ENCODE measurements at places on chromosomes 7 and 10.

DNA sequence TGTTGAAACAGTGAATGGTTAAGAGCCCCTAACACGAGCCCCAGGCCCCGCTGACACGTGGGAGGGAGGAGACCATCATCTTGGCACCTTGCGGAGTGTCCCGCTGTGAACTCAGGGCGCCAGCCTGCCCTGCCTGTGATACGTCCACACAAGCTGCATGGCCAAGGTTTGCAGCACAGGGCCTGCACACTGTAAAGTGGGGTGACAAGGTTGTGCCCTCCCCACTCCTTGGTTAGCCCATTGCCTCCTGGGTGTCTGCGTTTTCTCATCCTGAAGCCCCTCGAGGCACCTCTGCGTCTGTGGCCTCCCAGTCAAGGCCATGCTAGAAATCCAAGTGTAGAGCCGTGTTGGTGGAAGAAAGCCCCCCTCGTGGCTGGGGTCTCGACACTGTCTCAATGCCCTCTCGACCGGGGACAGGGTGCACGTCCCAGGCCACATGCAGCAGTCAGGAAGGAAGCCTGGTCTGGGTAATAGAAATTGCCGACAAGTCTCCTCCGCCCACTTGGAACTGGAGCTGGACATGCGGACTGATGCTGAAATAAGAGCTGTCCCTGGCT, 192.1 kb downstream of the DNAJB6 start:
- DNase-seq = no peak

GRCh38 chr7:131235489-131236317, 92.0 kb upstream of the MKLN1 start:
- peak; percentile 25 for DNase-seq

GRCh38 chr10:131532291-131532690, 220.8 kb upstream of the TCERG1L start:
- no peak for DNase-seq

DNA sequence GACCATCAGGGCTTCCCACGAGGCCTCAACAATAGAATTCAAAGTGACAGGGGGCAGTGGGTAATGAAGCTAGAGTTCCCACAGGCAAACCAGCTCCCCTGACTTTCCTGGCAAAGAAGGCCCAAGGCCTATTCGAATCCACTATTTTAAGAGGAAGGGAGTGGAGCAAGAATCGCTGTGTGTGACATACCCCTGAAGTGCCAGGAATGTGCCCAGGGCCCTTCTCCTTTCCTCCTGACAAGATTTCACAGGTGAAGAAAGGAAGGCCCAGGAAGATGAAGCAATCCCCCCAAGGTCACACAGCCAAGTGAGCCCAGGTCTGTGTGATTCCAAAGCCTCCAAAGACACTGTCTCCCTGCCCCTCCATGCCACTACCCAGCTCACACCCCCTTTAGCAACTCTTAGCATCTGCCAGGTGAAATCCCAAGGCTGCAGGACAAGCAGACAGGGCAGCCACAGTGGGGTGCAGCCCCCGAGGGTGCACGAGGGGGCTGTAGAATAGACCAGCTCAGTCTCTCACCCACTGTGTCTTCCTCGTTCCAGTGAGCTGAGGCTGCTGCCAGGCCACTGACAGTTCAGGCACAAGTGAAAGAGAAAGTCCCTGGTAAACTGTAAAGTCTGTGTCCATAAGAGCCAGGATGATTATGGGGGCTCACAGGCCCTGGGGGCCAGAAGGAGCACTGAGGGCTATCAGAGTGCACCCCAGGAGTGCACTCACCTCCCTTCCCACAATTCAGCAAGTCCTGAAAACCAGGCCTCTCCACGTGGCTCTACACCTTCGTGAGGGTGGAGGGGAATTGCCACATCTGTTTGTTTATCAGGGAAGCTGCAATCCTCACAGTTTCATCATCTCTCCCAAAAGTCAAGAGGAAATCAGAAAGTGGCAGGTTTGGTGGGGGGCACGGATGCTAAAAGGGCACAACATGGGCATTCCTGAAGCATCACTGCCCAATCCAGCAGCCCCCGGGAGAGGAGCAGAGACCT, 70.8 kb upstream of the ZMIZ1 start:
- no peak for DNase-seq

DNA sequence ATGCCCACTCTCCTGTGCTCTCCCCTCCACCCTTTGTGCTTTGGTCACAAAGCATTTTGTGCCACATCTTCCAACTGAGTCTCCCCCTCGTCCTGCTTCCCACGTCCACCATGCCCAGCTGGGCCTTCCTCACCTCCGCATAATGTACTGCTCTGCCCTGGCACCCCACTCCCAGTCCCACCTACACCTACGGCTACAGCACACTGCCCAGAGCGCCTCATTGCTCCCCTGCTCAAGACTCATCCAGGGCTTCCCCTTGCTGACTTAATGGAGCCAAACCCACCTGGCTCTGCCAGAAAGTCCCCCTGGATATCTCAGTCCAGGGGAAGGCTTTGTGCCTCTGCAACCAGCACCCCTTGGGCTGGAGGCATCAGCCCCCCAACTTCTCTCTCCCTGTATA, 299.2 kb upstream of the ZMIZ1 start:
- DNase-seq = no peak

- DNase-seq = no peak
Measured at GRCh38 chr10:124745673-124746072, 1.5 kb upstream of the FAM53B start.

GRCh38 chr7:138292951-138293350, 167.1 kb upstream of the TRIM24 start:
- no peak for DNase-seq

DNA sequence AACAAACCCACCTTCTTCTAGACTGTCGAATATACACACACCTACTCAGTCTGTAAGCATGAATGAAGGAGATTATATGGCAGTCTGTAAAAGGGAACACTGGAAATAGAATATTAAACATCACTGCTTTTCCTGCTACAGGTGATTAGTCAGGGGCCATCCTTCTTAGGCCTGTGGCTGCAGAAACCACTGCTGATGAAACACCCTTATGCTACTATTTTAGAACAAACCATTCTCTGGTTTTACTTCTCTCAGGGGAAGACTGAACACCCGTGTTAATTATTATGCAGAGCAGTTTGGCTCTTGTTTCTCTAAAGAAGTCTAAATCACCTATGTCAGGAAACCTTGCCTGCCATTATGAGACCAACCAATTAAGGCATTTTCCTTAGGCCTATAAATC, 351.1 kb upstream of the KLF6 start:
- no peak for DNase-seq

GRCh38 chr7:33692956-33693355, 212.4 kb upstream of the BMPER start:
- DNase-seq = no peak

DNA sequence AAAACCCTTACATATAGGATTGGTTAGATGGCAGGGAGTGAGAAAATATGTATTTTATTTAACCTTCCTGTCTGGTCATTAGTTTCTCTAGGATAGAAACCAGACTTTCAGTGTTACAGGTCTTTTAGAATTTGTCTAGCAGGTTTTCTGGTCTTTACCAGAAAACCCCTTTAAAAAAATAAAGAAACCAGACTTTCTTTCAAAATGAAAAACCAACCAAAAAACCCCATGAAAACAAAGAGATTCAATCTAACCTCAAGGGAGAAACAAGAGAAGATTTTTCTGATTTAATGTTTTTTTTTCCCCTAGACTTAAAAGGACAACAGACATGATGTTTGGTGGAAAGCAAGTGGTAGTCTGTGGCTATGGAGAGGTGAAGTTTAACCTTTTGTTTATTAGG, 28.7 kb upstream of the STRIP2 start:
- no peak for DNase-seq

DNA sequence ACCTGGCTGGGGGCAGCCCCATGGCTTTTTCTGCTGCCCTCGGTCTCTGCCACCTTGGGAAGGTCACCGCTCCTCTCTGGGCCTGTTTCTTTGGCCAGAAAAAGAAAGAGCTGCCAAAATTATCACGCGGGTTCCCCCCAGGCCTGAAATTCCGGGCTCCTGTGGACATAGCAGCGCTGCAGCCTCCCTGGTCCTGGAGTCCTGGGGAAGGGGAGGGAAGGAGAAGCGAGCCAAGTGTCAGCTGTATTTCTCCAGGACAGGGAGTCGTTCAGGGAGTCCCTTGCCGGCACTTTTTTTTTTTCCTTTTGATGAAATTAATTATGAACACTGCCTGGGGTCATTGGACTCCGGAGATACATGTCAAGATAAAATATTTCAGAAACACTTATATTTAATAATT, 152.3 kb upstream of the GPR26 start:
- no peak for DNase-seq

DNA sequence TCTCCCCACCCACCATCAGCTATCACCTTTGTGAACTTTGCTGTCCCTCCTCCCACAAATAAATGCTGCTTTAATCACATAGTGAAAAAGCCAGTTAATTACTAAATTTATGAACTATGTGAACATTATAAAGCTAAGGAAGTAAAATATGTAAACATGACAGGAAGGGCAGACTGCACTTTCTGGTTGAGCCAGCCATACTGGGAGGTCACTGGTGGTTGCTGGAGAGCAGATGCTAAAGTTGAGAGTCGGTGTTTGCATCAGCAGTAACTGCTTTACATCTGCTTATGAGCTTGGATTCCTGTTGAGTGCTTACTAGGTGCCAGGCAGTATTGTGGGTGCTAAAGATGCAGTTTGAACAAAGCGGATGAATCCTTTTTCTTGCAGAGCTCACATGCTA, 209.9 kb upstream of the FZD1 start:
- DNase-seq = no peak

DNA sequence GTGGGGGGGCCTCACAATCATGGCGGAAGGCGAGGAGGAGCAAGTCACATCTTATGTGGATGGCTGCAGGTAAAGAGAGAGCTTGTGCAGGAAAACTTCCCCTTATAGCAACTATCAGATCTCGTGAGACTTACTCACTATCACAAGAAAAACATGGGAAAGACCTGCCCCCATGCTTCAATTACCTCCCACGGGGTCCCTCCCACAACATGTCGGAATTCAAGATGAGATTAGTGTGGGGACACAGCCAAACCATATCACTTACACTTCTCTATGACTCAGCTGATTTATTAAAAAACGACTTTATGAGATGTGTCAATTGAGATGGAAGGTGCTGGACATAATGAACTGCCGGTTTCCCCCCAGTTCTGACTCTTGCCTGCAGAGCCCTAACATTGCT, 23.8 kb upstream of the CHN2 start:
- no peak for DNase-seq

DNA sequence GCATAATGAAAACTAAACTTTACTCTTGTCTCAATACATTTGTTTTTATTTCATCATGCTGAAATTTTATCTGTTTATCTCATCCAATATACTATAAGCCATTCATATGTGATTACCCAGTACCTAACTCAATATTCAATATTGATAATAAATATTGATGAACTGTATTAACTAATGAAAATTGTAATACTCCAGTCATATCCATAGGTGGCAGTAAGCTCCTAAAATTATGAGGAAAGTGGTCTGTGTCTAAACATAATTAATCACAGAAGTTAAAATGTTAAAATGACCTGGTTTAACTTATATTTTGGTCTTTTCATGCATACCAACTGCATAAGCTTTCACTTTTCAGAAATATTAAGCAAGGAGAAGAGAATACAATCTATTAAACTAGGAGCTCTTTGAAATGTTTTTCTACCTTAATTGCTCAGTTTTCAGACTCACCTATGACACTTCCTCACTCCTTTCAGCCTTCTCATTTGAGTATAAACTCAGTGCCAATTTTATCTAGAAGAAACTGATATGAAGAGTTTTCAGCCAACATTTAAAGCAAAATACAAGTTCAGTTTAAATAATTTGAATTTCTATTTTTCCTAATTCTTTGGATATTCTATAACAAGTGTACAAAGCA, 30.5 kb upstream of the VWDE start:
- no peak for DNase-seq

DNA sequence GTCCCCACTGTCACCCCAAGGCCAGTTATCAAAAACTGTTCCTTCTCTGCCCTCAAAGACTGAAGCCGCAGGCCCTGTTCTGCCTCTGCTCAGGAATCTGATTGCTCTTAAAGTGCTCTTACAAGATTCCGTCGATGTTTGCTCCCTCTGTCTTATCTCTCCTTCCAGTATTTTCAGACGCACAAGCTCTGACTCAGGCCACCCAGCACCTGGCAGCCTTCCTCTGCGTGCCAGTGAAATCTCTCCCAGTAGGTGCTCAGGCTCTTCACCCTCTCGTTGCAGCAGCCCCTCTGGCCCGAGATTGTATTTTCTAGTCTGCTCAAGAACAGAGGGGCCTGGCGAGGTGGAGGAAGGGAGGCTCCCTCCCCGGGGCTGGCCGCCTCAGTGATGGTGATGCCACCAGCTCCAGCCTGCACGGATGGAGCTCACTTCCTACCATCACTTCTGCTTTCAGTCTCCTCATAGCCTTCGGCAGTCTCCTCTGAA, 276.2 kb downstream of the USP6NL start:
- DNase-seq = no peak

- no peak for DNase-seq
Measured at GRCh38 chr7:55050281-55050680, 31.5 kb downstream of the EGFR start.

Data from stimulated activated CD4-positive, alpha-beta T cell treated with anti-CD3 and anti-CD28 coated beads, Interleukin-15, amount 100 ng/mL, for 1 hour (primary cell).